ENCODE measurements at places on chromosomes 6 and 20.

- DNase-seq: no peak
Measured at GRCh38 chr6:169669889-169670288, 31.9 kb downstream of the WDR27 start.

GRCh38 chr6:130853555-130854183 is 26.5 kb downstream of the SMLR1 start:
- DNase-seq: no peak

- peak; percentile 92 for DNase-seq
Measured at GRCh38 chr6:116557893-116558292, 4.3 kb downstream of the CALHM4 start.

GRCh38 chr20:64216036-64216435 is 39.5 kb upstream of the PCMTD2 start:
- no peak for DNase-seq

DNA sequence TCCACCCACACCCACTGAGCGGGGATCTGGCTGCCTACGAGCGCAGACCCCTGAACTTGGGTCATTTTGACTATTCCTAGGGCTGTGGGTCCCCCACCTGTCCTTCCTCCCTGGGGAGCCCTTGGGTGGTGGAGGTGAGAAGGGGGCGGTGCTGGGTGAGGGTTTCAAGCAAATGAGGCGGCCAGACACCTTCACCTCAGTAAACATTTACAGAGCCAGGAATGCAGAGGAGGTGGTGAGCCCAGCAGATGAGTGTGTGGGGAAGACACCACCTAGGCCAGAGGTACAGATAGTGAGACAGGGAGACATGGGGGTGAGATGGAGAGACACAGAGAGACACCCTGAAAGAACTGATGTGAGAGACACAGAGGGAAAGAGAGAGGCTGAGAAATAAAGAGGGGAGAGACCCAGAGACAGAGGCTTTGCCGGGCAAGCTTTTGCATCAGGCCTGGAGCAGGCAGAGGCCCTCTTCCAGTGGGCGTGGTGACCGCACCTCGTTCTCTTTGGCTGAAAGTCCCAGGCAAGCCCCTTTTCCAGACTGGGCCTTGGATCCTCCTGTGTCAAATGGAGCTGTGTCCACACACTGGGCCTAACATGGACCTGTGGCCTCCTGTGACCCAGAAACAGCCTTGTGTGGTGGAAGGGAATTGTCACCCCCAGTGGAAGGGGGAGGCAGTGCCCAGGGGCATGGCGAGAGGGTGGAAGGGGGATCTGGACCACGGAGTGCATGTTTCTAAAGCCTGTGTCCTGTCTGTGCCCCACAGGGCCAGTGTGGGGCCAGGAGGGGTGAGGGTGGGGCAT is 29.7 kb downstream of the CEBPB start:
- no peak for DNase-seq

GRCh38 chr20:11891776-11892545 is 25.7 kb upstream of the BTBD3 start:
- no peak for DNase-seq

DNA sequence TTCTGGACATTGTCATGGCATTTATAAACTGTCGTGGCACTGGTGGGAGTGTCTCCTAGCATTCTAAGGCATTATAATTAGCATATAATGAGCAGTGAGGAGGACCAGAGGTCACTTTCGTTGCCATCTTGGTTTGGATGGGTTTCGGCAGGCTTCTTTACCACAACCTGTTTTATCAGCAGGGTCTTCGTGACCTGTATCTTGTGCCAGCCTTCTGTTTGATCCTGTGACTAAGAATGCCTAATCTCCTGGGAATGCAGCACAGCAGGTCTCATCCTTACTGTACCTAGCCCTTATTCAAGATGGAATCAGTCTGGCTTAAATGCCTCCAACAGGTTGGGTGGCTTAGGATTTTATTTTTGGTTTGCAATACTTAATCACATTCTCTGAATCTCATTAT is 142.7 kb upstream of the GGTLC1 start:
- peak; percentile 72 for DNase-seq

DNA sequence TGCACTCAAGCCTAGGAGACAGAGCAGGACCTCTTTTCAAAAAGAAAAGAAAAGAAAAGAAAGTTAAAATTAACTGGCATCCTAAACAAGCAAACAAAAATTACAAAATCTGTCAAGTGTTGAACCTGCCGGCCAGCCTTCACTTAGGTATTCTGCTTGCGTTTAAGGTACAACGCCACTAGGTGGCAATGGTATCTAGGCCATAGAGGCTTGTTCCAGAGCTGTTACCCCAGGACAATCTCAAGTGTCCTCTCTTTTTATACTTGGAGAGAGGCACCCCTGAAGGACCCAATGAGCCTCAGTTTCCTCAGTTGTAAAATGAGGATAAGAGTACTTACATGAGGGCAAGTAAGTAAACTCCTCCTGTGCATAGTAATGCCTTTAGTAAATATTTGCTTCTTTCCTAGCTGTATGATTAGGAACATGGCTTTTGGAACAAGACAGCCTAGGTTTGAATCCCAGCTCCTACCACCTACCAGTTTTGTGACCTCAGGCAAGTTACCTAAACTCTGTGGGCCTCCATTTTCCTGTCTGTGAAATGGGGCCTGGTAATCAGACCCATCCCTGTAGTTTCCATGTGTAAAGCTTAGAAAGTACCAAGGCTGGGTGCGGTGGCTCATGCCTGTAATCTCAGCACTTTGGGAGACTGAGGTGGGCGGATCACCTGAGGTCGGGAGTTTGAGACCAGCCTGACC is 5.8 kb upstream of the PACSIN1 start:
- DNase-seq: no peak

GRCh38 chr6:158029668-158030230 is 48.1 kb downstream of the SYNJ2 start:
- no peak for DNase-seq

GRCh38 chr20:58630063-58630462 is 21.0 kb upstream of the STX16 start:
- no peak for DNase-seq

- DNase-seq: no peak
Measured at GRCh38 chr20:63267691-63268090, 4.9 kb upstream of the ARFGAP1 start.
